Stimulated activated CD4-positive, alpha-beta T cell treated with anti-CD3 and anti-CD28 coated beads, Interleukin-1b, Interleukin-23, amount 100 ng/mL, for 1 hour (primary cell): ENCODE measurements at places on chromosomes 16 and 17.

DNA sequence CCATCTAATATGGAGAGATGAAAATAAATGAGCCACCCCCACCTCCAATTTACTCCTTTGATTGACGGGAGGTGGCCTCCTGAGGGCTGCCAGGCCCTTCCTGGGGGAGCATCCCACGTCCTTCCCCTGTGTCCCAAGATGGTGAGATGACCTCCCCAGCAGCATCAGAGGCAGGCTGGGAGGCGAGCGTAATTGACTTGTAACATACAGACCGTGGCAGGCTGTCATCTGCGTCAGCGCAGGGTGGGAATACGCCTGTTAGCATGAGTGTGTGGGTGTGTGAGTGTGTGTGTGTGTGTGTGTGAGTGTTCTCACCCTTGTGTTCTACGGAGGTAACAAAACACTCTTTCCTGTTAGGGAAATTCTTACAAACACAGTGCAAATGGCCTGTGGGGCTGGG lies 156.9 kb upstream of the CIBAR2 start:
- no peak for DNase-seq

- no peak for DNase-seq
Measured at GRCh38 chr17:5667871-5668270, 83.6 kb upstream of the NLRP1 start.

DNA sequence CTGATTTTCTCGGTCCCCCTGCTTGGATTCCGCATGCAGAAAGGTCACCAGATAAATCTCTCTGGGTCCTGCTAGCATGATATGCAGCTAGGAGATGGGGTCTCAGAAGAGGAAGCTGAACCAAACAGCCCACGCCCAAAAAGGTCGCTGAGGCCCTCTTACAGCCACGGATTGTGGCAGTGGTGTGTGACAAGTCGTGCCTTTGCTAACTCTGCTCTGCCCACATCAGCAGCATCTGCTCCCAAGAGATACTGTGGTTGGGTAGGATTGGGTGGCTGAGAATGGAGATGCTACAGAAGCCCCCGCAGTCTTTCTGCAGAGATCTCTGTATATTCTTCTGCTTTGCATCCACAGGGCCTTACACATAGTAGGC lies 15.2 kb upstream of the SKAP1 start:
- DNase-seq, result no peak

DNA sequence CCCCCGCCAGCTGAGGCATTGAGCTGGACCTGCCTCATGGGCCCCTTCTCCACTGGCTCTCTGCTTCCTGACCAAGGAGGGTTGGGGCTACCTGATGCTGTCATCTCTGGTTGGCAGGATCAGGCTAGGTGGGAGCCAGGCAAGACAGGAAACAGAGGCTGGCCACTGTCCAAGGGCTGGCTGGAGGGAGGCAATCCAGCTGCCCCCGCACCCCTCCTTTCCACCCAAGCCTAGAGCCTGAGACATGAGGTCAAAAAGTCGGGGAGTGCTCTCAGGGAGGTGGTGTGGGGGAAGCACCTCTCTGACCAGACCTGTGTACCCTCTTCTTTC lies 14.5 kb downstream of the NGFR start:
- DNase-seq, result no peak

DNA sequence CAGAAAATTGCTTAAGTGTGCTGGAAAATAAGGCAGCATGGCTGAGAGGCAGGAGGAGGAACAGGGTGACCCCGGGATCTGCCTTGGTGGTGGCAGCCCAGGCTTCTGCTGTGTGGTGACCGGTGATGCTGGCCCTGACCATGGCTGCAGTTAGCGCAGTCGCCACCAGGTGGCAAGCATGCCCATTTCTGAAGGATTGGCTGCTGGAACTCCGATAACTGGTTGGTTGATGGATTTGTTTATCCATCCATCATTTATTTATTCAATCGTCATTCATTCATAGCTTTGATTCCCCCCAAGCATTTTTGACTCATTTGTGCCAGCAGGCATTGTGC lies 29.1 kb upstream of the ITGA3 start:
- peak; percentile 55 for DNase-seq

- DNase-seq, result no peak
Measured at GRCh38 chr17:71793518-71793917, 327.3 kb upstream of the SOX9 start.

DNA sequence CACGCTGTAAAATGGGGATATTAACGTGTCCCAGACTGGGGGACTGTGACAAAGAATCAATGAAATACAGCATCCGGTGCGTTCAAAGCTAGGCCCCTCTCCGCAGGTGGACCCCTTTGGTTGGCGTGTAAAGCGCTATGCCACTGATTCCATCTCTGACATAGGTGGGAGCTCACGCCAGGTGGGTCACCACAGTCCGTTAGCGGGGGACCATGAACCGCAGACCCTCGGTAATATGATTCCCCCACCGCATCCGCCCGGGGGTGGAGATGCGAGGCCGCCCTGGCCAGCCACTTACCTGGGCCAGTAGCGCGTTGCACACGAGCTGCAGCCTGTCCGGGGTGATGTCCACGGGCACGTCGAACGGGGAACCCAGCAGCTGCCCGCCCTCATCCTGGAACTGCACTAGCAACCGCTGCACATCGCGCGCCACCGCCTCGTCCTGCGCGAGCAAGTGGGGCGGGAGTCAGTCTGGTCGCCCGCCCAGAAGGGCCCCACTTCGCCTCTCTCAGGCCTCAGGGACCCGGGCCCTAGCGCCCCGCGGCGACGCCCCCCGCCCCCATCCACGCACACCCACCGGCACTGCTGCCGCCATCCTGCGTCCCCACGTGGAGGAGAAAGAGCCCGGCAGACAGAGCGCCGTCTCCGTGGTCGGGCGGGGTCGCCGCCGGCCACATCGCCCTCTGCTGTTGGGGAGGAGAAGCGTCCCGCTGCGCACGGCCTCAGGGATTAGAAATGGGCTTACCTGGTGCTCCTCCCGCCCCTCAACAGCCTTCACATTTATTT lies at the start of gene NLE1:
TSS of gene NLE1 (minus strand) at position 623 of the 786 bp plus-strand sequence. CDS start at position 595, 28 bp downstream.
- peak; percentile 83 for DNase-seq

GRCh38 chr17:51322390-51323029 lies 62.2 kb downstream of the UTP18 start:
- no peak for DNase-seq

GRCh38 chr16:48047720-48048119 lies 108.1 kb downstream of the ABCC12 start:
- DNase-seq, result no peak

DNA sequence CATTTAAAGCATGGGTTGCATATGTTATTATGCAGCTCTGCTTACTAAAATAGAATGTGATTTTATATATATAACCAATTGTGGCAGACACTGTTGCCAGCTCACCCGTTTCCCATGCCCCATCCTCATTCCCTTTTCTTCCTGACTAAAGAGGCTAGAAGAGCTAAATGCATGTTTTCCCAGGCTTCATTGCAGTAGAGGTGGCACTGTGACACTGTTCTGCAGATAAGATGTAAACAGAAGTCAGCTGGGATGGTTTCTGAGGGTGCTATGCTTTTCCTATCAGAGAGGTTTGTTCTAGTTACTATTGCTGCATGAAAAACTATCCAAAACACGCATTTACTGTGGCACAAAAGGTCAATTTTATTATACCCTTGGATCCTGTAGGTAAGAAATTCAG lies 5.7 kb upstream of the TOB1 start:
- DNase-seq, result no peak

- no peak for DNase-seq
Measured at GRCh38 chr17:66975614-66976378, 11.3 kb downstream of the CACNG4 start.

DNA sequence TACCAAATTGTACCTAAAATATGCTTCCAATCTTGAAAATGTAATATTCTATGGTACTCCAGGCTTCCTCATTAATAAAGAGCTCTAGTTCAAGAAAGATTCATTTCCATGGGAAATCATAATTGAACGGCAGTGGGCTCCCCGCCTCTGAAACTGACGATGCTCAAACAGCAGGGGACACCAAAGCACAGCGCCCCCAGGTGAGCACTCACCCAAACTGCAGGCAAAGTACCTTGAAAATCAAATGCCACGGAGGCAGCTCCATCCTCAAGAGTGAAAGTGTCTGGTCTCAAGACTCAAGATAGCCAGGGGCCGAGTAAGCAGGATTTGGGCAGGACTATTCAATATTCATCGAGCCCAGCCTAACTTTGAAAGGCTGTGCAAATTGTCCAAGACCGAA lies 217.4 kb upstream of the TNRC6C start:
- DNase-seq, result no peak

DNA sequence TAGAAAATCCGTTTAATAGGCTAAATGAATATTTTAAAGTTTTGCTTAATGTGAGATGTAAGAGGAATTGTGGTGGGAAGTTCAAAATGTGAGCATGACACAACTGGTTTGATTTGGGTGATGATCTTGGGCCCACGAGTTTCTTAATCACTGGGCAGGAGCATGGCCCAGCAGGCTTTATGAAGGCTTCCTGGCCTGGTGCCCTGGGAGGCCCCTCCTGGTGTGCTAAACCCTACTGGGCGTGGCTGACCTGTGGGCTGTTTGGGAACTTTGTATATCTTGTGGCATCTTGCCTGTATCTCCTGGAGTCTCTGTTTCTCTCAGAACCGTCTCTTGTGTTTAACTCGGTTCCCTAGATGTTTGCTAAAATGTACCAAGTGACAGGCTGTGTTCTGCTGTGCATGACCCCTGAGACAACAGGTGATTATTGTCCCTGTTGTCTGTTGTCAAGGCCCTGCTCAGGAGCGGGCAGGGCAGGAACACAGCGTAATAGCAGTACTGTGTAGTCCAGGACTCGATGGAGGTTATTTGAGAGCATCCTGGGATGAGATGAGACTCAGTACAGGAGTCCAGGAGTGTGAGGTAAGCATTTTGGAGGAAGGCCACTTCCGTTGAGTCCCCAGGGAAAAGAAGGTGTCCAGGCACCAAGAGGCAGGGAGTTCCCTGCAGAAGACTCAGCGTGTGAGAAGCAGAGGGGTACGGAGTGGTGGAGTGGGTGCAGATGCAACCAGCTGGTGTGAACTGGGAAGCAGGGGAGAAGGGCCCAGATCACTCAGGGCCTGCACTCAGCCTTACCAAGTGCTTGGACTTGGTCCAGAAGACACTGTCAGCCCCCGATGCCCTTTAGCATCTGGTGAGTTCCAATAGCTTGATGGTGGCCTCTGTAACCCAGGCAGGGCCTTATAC lies 48.5 kb downstream of the B9D1 start:
- no peak for DNase-seq

DNA sequence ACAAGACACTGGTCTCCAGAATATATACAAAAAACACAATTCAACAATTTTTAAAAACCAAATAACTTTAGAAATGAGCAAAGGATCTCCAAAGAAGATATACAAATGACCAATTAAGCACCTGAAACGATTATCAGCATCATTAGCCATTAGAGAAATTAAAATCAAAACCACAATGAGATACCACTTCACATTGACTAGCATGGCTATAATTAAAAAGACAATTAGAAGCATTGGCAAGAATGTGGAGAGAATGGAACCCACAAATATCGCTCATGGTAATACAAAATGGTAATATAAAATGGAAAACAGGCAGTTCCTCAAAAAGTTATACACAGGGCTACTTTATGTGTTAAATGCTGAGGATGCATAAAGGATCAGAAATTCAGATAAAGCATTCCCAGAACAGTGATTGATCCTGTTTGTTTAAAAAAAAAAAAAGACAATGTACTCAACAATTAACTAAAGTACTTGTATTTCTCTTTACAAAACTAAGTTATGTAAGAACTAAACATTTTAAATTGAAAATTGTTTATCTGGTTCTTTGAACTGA lies 52.5 kb downstream of the KANSL1 start:
- no peak for DNase-seq

- no peak for DNase-seq
Measured at GRCh38 chr16:84735849-84736586, 36.2 kb downstream of the USP10 start.

- DNase-seq, result no peak
Measured at GRCh38 chr16:80029761-80030481, 429.4 kb upstream of the MAF start.

DNA sequence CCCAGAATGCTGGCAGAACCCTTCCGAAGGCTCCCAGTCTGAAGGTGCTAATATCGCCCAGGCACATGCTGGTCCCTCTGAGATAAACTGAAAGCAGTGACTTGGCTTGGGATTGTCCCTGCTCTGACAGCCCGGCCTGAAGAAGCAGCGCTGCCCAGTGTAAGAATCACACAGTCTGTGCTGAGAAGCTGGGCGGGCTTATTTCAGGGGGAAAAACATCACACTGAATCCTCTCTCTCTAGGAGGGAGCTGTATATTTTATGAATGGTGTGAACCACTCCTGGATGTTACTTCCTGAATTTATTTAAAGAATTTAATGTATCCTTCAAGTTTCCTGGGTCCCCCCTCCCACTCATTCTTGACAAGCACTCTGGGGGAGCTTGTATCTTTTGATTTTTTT lies 36.3 kb downstream of the GAS7 start:
- DNase-seq, result no peak

DNA sequence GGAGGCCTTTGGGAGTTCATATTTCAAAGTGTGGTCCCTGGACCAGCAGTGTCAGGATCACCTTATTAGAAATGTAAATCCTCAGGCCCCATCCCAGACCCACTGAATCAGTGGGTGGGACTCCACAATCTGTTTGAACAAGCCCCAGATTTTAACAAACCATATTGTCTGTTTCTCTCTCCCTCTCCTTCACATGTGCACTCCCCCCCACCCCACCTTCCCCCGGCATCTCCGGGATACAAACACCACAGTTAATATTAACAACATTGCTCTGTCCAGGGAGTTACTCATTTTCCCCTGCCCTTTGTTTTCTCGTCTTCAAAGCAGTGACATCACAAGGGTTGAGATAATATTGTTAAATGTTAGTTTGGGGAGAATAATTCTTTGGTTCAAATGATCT lies 127.3 kb downstream of the KATNIP start:
- no peak for DNase-seq

DNA sequence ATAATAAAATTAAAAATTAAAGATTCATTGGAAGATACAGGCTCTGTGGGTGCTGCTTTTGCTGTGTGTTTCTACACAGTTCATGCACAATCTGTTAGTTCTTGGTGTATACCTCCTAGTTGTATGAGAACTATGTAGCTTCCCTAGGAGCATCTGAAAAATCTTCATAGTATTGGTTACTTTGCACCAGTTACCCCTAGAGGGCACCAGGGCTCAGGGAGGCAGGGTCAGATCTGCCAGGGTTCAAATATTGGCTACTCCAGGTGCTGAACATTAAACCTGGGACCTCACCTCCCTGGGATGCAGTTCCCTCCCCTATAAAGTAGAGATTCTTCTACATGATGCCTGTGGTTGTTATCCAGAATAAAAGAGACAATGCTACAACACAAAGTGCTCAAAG lies 583.0 kb upstream of the CDH11 start:
- DNase-seq, result no peak

- no peak for DNase-seq
Measured at GRCh38 chr17:31722251-31723056, 136.6 kb downstream of the COPRS start.

DNA sequence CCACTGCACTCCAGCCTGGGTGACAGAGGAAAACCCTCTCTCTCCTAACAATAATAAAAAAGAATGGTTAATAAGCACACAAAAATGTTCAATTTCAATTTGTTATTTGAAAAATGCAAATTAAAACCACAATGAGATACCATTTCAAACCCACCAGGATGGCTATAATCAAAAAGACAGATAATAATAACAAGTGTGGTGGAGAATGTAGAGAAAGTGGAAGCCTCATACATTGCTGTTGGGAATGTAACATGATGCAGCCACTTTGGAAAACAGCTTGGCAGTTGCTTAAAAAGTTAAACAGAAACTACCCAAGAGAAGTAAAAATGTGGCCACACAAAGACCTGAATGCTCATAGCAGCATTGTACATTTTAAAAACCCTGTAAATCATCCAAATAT lies 51.8 kb upstream of the MAP3K14 start:
- DNase-seq, result no peak

GRCh38 chr16:46688101-46688653 lies 801 bp downstream of the VPS35 start:
- DNase-seq, result no peak
